ENCODE measurements at places on chromosomes 11 and 22. TPM values are rescaled to one million over a fixed set of nuclear protein-coding genes. Genes with fewer than 3 reads are reported as not detected.
A peak's percentile ranks its signal among the peaks of the same experiment; 100 is the strongest.

GRCh38 chr22:23218867-23219251 lies 38.5 kb downstream of the BCR start:
- H3K27me3 ChIP-seq, result no peaks in the 10 kb centered on the region
- peak; percentile 44 for DNase-seq
- peaks cover 2% of the 10 kb centered on the region for H3K36me3 ChIP-seq
- peak overlapping the region; percentile 6 for H3K27ac ChIP-seq
- peak overlapping the region; percentile 41 for H3K4me3 ChIP-seq

The PARVB gene
- 33.0 TPM for polyA plus RNA-seq

GRCh38 chr11:45580399-45580798 lies 85.0 kb downstream of the CHST1 start:
- no peak overlapping the region for H3K27ac ChIP-seq
- H3K4me3 ChIP-seq, result no peak overlapping the region
- no peaks in the 10 kb centered on the region for H3K36me3 ChIP-seq
- no peaks in the 10 kb centered on the region for H3K4me1 ChIP-seq
- DNase-seq, result no peak
- H3K27me3 ChIP-seq, result no peaks in the 10 kb centered on the region

DNA sequence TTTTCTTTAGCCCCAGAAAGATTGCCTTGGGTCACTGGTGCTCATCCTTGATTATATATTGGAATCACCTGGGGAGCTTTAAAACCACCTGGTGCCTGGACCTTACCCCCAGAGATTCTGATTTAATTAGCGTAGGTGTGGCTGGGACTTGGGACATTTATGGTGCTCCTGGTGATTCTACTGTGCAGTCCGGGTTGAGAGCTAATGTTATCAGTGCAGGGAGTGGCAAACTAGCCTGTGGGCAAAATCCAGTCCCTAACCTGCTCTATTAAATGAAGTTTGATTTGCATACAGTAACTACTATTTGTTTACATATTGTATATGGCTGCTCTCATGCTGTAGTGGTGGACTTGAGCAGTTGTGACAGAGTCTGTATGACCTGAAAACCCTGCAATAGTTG lies 134.0 kb upstream of the SORL1-AS1 start:
- no peak overlapping the region for H3K27ac ChIP-seq
- H3K4me1 ChIP-seq, result peaks cover 37% of the 10 kb centered on the region
- H3K36me3 ChIP-seq, result peaks cover 41% of the 10 kb centered on the region
- no peak overlapping the region for H3K4me3 ChIP-seq
- no peaks in the 10 kb centered on the region for H3K27me3 ChIP-seq

DNA sequence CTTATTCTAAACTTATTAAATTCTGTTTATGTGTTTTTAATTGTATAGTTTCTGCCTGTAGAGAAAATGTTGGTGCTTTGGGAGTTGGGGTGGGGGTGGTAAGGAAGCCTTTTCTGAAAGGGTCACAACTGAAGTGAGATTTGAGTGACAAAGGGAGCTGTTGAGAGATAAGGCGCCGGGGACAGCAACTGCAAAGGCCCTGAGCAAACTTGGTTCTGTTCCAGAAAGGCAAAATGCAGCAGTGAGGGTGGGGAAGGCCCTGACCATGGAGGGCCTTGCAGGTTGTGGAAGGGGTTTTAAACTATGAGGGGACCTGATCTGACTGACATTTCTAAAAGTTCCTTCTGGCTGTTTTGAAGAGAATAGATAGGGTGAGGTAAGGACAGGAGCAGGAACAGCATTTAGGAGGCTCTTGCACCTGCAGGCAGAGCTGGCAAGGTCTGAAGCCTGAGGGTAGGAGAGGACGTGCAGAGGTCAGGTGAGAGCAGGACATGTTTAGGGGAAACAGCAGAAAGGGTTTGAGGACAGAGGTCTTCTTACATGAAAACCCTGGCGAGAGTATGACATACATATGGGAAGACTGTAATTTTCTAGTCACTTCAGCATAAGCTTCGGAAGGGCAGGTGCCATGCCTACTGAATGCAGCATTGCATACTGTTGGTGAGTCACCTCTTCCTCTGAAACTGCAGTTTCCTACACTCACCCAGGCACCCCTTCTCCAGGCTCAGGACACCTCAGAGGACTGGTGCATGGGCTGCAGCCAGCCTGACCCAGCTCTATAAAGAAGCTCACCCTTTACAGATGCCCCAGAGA lies 190.7 kb downstream of the SNX19 start:
- H3K4me3 ChIP-seq, result no peak overlapping the region
- H3K27ac ChIP-seq, result no peak overlapping the region

DNA sequence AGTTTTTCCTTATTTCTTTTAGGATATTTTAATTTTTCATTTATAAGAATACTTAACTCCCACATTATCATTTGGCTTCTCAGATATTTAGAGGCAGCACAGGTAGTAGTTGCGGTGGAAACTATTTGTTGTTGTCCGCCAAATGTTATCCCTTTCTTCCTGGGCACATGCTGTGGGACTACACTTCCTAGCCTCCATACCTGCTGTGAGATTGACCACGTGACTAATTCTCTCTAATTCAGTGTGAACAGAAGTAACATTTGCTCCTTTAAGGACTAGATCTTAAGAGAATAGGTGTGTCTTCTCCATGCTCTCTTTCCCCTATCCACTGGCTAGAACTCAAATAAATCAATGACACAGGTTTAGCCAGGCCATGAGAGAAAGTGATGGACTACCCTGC lies 136.5 kb downstream of the ATG16L2 start:
- H3K27me3 ChIP-seq, result no peaks in the 10 kb centered on the region
- peaks cover 17% of the 10 kb centered on the region for H3K36me3 ChIP-seq
- DNase-seq, result no peak
- H3K27ac ChIP-seq, result peak overlapping the region; percentile 64
- H3K4me1 ChIP-seq, result peaks cover 55% of the 10 kb centered on the region

DNA sequence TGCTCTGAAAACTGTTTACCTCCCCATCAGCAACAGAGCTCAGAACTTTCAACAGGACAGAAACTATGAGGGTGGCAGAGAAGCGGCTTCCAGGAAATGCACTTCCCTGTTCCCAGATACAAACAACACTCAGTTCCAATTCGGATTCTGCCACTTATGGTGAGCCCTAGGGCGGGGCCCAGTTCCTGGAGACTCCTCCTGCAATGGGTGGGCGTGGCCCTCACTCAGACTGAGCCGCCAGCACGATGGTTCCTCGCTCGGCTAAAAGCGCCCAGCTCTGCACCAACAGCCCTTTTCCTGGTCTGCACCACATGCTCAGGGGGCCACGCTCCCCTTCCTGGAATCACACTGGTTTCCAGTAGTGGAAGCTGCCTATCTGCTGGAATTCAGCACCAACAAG lies 314.1 kb downstream of the CTTN start:
- DNase-seq, result no peak
- no peak overlapping the region for H3K4me3 ChIP-seq

- H3K4me3 ChIP-seq, result no peak overlapping the region
- H3K36me3 ChIP-seq, result no peaks in the 10 kb centered on the region
- DNase-seq, result no peak
- H3K27ac ChIP-seq, result no peak overlapping the region
- peaks cover 52% of the 10 kb centered on the region for H3K27me3 ChIP-seq
Observed at GRCh38 chr11:285021-285893, 3.7 kb upstream of the PGGHG start.

GRCh38 chr11:9594267-9595046 lies 21.0 kb downstream of the WEE1 start:
- no peak overlapping the region for H3K27ac ChIP-seq
- H3K36me3 ChIP-seq, result peaks cover 3% of the 10 kb centered on the region
- peaks cover 30% of the 10 kb centered on the region for H3K4me1 ChIP-seq
- H3K4me3 ChIP-seq, result no peak overlapping the region
- DNase-seq, result no peak
